SK-MEL-5 (cell line): ENCODE measurements at places on chromosomes 2 and 18. TPM values are rescaled to one million over a fixed set of nuclear protein-coding genes. Genes with fewer than 3 reads are reported as not detected.

The HOXD9 gene
- 0.18 and 0.59 TPM in 2 replicates for total RNA-seq

The ABCG5 gene
- 0.08 and 0.11 TPM in 2 replicates for total RNA-seq

The BMP10 gene
- not detected in 2 replicates for total RNA-seq

The KCNG2 gene
- not detected in 2 replicates for total RNA-seq

The PER2 gene
- 1.8 and 2.2 TPM in 2 replicates for total RNA-seq

The FEV gene
- not detected in 2 replicates for total RNA-seq

The OSR1 gene
- not detected in 2 replicates for total RNA-seq

The CCDC121 gene
- 10.9 and 14.1 TPM in 2 replicates for total RNA-seq

The RNF144A gene
- total RNA-seq, result 83.1 and 85.8 TPM in 2 replicates

The RTP5 gene
- not detected in 2 replicates for total RNA-seq

The OXER1 gene
- total RNA-seq, result not detected in 2 replicates

The ACKR3 gene
- not detected in 2 replicates for total RNA-seq

The HMSD gene
- total RNA-seq, result not detected in 2 replicates

The CELF4 gene
- not detected in 2 replicates for total RNA-seq

The DLGAP1 gene
- total RNA-seq, result 27.5 and 28.5 TPM in 2 replicates

The KCNF1 gene
- 0.05 TPM in 1 of 2 replicates, not detected in the other for total RNA-seq

The FAM124B gene
- total RNA-seq, result 0.13 TPM in 1 of 2 replicates, not detected in the other

The HOXD12 gene
- 0.42 TPM in 1 of 2 replicates, not detected in the other for total RNA-seq

The REEP1 gene
- 1.0 and 2.0 TPM in 2 replicates for total RNA-seq

The RAD51AP2 gene
- not detected in 2 replicates for total RNA-seq

The DTNA gene
- 2.8 and 3.6 TPM in 2 replicates for total RNA-seq

The C1QL2 gene
- total RNA-seq, result not detected in 2 replicates

The DYNAP gene
- not detected in 2 replicates for total RNA-seq

The DSG4 gene
- total RNA-seq, result not detected in 2 replicates

The WDR54 gene
- 26.9 and 27.7 TPM in 2 replicates for total RNA-seq

The SPHKAP gene
- not detected in 2 replicates for total RNA-seq

The C2orf81 gene
- total RNA-seq, result 0.53 and 0.85 TPM in 2 replicates

The HNMT gene
- total RNA-seq, result 43.3 and 55.4 TPM in 2 replicates

The KIDINS220 gene
- total RNA-seq, result 54.5 and 58.5 TPM in 2 replicates

The LYG2 gene
- not detected in 2 replicates for total RNA-seq

The IMPA2 gene
- 15.1 and 18.7 TPM in 2 replicates for total RNA-seq

The ACTG2 gene
- 0.24 and 0.42 TPM in 2 replicates for total RNA-seq

The CKAP2L gene
- total RNA-seq, result 7.1 and 7.7 TPM in 2 replicates

The IL36G gene
- not detected in 2 replicates for total RNA-seq

The ANKRD62 gene
- total RNA-seq, result 0.29 and 0.37 TPM in 2 replicates

The CYP27C1 gene
- total RNA-seq, result 0.19 and 0.26 TPM in 2 replicates

The MAP3K19 gene
- not detected in 2 replicates for total RNA-seq

The ZSWIM2 gene
- not detected in 2 replicates for total RNA-seq

The MMADHC gene
- total RNA-seq, result 131 and 155 TPM in 2 replicates

The CHRND gene
- total RNA-seq, result 0.13 TPM in 1 of 2 replicates, not detected in the other

The CFAP210 gene
- total RNA-seq, result not detected in 2 replicates

The TMSB10 gene
- total RNA-seq, result 2,807 and 3,205 TPM in 2 replicates

The TCF7L1 gene
- 0.71 and 1.1 TPM in 2 replicates for total RNA-seq

The TEKT4 gene
- total RNA-seq, result not detected in 2 replicates

The BUB1 gene
- 51.9 and 52.6 TPM in 2 replicates for total RNA-seq

The ASB18 gene
- not detected in 2 replicates for total RNA-seq

The FLACC1 gene
- 0.85 and 2.4 TPM in 2 replicates for total RNA-seq

The GPR35 gene
- total RNA-seq, result 0.05 TPM in 1 of 2 replicates, not detected in the other

The ACVR1 gene
- 6.1 and 7.2 TPM in 2 replicates for total RNA-seq

The PARD3B gene
- total RNA-seq, result 0.27 and 0.37 TPM in 2 replicates

The GNLY gene
- total RNA-seq, result not detected in 2 replicates

The CD8B gene
- total RNA-seq, result not detected in 2 replicates
